ENCODE measurements at places on chromosomes 13 and 19.

DNA sequence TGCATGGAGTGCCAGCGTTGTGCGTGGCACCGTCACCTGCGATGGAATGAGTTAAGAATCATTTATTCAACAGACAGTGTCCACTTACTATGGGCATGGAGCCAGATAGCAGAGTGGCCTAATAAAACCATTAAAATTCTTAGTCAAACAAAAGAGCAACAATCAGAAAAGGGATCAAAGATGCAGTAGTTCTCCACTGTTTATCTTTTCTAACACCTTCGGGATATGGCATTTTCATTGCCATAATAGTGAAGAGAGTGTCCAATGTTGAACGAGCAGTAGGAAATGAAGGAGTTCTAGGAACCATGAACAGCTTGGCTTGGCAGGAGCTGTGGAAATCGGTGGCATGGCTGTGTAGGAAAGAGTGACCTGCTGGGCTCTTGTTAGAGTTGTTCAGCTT, 2.0 kb downstream of the TNFSF11 start:
- no peak for DNase-seq

DNA sequence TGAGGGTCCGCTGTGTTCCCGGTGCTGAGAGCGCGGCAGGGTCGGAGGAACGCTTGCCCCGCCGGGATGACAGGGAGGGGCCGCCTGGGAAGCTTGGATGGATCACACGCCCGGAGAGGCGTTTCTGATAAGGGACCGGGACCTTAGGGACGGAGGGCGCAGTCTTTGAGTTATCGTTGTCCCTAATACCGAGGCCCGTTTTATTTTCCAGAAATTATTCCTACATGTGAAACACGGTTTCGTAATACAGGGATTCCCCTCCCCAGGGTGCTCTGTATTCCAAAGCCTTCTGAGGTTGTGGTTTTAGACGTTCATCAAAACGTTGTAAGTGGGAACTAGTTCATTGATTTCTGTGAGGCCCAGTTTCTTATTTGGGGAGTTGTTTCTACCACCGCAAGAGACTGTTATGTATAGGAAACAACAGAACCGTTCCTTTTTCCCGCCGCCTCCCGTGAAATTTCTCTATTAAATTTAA, 752 bp downstream of the PDCD5 start:
- peak; percentile 38 for DNase-seq

DNA sequence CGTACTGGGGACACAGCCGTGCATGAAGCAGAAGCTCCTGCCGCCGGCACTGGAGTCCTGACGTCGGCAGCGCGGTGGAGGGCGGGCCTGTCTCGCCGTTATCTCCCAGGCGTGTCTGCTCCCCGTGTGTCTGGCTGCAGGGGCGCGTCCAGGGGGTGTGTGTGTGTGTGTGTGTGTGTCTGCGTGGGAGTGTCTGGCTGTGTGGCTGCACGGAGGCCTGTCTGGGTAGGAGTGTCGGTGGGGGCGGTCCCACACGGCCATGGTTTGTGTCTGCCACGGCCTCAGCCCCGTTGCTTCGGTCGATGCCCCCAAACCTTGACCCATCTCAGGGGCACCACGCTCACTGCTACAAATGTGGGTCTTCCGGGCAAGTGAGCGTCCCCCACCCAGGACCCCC, 18.3 kb downstream of the ARID3A start:
- no peak for DNase-seq

GRCh38 chr13:21670883-21671619, at the start of gene FGF9:
Gene FGF9 (plus strand): TSS chr13:21671073. CDS start chr13:21671913, 840 bp downstream.
- peak; percentile 78 for DNase-seq

GRCh38 chr19:47377208-47377701, 28.1 kb downstream of the DHX34 start:
- DNase-seq = no peak

Measured in fibroblast of lung (primary cell).